Caudate nucleus (tissue), 63 donors: ENCODE measurements at places on chromosomes 5 and 9.

DNA sequence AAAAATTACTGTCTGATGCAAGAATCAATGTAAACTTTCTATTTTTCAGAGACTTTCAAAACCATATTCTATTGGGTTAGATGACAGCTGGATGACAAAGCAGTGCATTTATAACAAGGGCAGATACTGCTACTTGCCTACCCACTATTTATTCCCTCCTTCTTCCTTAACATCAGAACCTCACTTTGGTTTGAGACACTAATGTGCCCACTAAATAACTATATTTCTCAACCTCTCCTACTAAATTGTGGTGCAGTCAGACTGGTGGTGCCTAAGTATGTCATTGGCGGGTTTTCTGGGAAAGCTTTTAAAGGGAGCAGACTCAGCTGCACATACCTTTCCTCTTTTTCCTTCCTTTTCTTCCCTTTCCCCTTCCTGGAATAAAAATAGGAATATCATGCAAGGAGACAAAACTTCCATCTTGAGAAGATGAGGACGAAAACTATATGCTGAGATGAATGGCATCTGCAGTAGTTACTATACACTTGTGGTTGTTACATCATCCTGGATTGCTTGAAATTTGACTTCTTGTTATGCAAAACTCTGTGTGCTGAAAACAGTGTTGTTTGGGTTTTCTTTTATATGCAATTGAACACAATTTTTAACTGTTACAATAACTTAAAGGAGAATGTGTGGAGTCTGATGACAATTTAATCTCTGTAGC is 43.8 kb downstream of the PRR16 start:
- no peak for DNase-seq

DNA sequence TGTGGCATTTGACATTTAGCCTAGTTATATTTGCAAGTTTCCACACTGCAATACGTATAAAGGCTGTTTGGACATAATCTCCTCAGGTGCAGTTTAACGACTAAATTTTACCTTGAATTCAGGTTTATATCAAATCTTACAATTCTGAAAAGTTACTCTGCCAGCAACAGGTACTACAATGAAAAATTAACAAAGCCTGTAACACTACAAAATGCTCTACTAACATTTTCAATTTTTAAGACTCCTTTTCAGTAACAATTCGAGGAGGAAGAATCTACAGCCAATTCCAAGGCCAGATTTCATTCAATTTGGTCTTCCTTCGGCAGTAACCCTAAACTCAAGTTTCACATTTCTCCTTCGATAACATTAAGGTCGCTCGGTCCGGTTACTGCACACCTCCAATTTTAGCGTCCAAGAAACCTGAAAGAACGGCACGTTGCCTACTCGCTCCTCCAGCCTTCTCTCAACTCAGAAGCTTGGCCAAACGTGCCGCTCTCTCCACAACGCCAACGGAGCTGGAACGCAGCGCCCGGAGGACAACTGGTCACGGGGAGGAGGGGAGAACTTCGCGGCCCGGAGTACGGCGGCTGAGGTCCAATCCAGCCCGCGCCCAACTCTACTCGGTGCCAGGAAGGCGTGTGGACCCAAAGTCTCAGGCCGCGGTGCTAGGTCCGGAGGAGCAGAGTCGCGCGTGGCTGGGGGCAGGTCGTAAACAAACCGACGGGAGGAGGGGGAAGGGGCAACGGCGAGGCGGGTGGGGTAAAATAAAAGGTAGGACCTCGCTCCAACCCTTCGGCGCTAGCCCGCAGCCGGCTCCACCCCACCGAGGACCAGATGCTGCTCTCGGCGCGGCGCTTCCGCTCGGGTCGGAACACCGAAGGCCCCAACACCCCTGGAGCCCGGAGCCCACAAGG is 681 bp downstream of the FNIP1 start:
- DNase-seq: peak; percentile 74

DNA sequence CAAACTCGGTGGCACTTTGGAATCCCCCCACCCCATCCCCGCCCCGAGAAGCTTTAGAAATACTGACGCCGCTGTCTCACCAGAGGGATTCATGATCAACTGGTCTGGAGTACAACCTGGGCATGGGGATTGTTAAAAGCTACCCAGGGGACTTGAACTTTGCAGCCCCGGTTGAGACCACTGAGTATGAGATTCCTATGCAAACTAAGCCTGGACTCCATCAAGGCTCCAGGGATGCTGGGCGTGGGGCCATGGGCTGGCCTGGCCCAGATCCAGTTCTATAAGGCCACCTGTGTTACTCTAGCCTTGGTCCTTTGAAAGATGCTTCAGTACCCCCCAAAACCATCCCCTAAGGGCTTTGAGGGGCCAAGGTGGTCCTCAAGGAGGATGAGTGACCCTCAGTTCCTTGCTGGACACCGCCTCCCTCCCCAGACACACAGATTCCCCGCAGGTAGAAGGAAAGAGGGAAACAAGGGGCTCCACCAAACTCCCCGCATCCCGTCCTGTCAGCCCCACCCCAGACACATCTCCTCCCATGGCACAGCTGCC is 68.5 kb downstream of the MRPL36 start:
- no peak for DNase-seq

DNA sequence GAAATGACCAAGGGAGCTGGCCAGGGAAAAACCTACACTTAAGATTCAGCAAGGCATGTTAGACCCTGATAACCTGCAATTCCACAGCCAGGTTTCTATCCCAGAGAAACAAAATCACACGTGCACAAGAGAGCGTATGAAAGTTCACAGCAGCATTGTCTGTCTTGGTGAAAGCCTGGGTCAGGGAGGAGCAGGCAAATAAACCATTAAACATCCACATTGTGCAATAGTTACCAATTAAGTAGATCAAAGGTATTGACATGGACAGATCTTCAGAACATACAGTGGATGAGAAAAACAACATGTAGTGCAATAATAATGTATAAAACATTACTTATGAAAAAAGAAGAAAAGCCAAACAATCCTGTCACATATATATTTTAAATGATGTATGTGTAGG is 15.9 kb upstream of the GPX3 start:
- DNase-seq: no peak

DNA sequence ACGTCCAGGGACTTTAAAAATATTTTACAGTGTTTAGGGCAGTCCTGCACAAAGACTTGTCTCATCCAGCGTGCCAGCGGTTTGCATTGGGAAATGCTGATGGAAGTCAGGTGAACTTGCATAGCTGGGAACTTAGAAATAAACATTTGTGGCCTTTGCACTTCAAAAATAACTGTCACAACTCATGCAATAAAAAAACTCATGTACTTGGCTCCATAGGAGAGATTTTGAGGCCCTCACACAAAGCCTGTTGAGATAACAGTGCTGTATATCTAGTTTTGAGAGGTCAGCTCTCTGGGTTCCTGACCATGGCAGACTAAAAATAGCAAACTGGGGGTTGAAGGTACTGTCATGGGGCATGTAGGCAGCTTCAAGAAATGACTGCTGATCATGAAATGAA is 5.5 kb downstream of the COMMD10 start:
- no peak for DNase-seq

GRCh38 chr5:122404018-122404417 is 92.0 kb downstream of the SNCAIP start:
- no peak for DNase-seq

DNA sequence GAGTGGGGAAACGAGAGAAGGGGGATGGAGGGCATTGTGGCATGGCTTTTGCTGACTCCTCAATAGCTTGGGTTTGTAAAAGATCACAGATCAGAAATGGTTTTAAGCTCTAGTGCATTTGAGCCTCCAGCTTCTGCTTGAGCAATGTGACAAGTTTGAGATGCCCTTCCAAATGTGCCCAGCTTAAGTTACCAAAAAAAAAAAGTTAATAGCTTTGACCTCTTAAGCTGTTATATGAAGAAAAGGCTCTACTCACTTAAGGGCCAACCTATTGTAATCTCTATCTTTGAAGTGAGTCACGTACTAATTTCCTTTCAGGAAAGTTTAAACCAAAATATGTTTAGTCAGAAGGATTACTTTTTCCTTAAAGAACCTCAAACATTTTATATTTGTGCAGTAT is 428.8 kb upstream of the ACTBL2 start:
- DNase-seq: no peak

DNA sequence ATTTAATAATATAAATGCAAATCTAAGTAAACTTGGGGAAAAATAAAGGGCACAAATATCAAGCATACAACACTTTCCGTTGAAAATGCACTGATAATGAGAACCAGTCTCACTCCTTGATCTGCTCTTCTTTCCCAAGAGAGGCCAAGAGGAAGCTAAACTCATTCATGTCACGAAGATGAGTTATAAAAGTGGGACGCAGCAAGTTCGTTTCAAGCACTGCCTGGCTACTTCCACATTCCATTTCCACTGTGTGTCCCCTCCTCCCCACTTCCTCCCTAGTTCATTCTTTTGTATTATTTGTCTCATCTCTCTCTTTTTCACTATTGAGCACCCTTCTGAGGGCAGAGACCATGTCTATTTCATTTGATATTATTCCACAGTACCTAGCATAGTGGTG is 158.1 kb downstream of the SLC24A2 start:
- DNase-seq: no peak

GRCh38 chr9:133741716-133742115 is 3.6 kb upstream of the SARDH start:
- DNase-seq: no peak

GRCh38 chr9:89461265-89461664 is 36.6 kb downstream of the SEMA4D start:
- no peak for DNase-seq

DNA sequence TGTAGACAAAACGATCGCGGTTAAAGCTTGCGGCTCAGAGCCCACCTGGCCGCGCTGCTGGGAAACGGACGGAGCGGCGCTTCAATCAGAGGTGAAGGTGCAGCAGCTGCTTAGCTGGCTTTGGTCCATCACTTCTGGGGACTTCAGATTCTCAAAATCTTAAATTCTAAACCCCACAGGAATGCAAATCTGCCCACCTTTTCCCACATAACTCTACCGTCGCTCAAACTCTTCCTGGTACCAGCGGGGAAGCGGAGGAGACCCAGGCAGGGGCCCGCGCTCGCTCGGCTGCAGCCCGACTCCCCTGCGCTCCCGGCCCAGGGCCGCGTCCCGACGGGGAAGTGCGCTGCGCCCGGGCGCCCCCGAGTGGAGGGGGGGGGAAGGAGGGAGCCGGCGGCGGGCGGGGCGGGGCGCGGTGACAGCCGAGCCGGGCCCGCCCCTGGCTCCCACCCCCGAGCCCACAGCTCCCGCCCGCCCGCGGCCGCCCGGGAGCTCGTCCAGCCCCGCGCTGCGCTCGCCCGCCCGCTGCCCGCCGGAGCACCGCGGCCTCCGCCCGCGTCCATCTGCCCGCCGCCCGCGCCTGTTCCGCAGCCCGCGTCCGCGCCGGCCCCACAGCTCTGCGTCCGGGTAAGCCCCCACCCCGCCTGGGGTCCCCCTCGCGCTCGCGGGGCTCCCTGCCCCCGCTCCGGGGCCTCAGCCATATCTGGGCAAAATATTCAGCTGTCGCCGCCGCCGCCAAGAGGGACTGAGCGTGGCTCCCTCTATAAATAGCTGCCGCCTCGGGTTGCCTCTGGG is at the start of gene TMOD1:
TMOD1 (plus strand) TSS at position 490 of the 795 bp plus-strand sequence. CDS start 22,523 bp downstream, outside the sequence.
- DNase-seq: peak; percentile 57

DNA sequence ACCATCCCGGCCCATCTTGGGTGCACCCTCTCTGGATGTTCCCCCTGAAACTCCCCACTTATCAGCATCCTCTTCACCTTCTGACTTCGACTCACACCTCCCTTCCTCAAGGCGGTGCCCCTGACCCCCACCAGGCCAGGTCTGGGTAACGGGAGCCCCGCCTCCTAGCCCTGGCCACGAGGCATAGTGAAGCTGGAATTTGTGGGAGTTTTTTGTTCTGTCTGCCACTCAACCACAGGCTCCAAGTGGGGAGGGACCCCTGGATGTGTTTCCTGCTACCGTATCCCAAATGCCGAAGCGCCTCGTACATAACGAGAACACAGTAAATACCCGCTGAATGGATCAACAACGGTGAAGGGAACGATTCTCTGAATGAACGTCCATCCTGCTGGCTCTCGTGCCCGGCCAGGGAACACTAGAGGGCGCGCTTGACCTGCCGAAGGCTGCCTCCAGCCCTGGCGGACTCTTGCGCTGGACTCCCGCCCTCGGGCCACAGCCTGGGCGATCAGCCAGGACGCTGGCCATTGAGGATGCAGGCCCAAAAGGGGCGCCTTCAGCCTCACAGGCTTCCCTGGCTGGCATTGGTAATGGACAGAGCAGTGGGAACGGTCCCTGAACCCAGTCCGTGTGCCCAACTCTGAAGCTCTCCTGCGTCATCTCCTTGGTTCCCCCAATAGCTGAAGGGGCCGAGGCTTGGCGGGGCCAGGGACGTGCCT is 47.3 kb upstream of the PHYKPL start:
- peak; percentile 74 for DNase-seq

GRCh38 chr9:70492319-70492777 is 77.9 kb upstream of the KLF9 start:
- no peak for DNase-seq

DNA sequence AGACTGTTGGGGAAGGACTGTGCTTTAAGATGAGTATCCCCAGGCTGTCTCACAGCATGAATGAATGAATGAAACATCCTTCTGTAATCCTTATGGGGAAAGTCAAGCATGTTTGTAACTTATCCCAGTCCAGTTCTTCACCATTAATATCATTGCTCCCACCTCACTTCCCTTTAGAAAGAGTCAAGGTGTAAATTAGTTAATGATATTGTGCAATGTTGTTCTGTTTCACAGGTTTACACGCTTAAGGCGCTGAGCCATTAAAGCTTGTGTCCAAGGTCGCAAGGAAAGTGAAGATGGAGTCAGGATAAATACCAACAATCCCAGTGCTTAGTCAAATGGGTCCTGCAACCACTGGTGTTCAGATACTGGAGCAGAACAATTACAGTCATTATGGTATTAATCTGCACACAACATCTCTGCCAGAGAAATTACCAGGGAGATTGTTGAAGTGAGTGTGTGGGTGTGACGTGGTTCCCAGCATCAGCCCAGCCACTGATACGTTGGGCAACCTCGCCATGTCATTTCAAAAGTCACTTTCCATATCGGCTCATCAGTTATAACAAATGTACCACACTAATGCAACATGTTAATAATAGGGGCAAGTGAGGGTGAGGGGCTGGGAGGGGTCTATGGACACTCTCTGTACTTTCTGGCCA is 1.5 kb upstream of the MYO10 start:
- no peak for DNase-seq

DNA sequence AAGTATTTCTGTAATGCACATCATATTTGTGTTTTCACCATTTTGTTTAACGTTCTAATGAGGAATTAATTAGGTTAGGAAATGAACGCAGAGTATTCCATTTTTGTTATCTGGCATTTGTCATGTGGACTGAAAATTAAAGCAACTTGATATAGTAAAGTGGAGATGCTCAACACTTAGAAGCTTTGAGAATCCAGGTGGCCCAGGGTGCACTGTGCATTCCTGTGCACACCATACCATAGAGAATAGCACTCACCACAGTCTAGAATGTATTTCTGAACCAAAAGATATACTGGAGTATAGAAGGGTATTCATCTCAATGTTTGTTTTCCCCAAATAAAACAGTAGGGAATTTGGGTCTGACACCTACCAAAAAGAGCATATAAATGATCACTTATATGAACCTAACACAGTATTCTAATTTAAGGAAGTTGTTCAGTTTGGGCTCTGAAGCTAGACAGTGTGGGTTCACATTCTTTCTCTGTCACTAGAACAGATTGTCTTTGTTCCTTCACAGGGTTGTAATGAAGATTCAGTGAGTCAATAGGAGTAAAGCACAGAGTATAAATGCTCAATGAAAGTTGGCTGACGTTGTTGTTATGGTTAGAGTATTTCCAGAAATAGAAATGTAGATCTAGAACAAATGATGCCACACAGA is 125.6 kb upstream of the DMRT1 start:
- DNase-seq: no peak
